ENCODE measurements at places on chromosomes 3 and 15. TPM values are rescaled to one million over a fixed set of nuclear protein-coding genes. Genes with fewer than 3 reads are reported as not detected.
A peak's percentile ranks its signal among the peaks of the same experiment; 100 is the strongest.

The MTFMT gene
- 26.2 TPM for total RNA-seq

- peak; percentile 86 for DNase-seq
These were observed 70.7 kb downstream of the RPLP1 start for GRCh38 chr15:69523010-69524001.

DNA sequence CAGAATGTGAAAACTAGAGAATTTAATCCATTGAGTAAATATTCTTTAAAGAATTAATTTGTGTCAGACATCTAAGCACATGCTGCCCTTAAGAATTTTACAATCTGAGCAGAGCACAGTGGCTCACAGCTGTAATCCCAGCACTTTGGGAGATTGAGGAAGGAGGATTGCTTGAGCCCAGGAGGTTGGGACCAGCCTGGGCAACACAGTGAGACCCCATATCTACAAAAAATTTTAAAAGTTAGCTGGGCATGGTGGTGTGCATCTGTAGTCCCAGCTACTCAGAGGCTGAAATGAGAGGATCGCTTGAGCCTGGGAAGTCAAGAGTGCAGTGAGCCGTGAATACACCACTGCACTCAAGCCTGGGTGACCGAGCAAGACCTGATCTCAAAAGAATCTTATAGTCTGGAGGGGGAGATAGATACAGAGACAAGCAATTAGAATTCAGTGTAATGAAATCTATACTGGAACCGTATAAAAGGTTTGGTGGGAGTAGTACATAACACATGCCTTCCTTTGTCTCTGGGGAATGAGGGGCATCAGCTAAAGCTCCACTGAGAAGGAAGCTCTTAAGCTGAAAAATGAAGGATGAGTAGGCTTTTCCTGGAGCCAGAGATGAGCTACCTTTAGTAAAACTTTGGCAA lies 21.2 kb downstream of the ATP11B start:
- DNase-seq, result peak; percentile 72

DNA sequence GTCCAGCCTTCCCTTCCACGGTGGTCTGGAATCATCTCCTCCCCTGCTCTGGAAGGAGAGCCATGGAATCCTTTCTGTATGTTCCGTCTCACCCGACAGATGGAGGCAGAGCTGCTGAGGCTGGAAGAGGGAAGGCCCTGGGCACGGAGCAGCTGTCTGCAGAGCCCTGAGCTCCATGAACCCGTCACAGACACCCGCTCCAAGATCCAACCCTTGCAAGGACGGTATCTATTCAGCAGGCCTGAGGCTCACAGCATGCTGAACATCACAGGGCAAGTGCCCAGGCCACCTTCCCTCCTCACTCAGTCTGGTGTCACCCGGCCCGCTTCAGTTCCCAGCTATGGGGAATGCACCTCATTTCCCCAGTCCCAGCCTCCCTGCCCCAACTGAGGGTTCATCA lies 103.9 kb downstream of the LRIG1 start:
- no peak for DNase-seq

The TM6SF1 gene
- total RNA-seq, result 1.8 TPM

GRCh38 chr3:8709801-8710507 lies 23.6 kb upstream of the CAV3 start:
- no peak for DNase-seq

- no peak for DNase-seq
These were observed 87.6 kb downstream of the LRIG1 start for GRCh38 chr3:66413151-66413751.

- no peak for DNase-seq
These were observed 30.5 kb downstream of the GYG1 start for GRCh38 chr3:149021830-149022229.
